ENCODE measurements at places on chromosomes 1 and 21. TPM values are rescaled to one million over a fixed set of nuclear protein-coding genes. Genes with fewer than 3 reads are reported as not detected.

DNA sequence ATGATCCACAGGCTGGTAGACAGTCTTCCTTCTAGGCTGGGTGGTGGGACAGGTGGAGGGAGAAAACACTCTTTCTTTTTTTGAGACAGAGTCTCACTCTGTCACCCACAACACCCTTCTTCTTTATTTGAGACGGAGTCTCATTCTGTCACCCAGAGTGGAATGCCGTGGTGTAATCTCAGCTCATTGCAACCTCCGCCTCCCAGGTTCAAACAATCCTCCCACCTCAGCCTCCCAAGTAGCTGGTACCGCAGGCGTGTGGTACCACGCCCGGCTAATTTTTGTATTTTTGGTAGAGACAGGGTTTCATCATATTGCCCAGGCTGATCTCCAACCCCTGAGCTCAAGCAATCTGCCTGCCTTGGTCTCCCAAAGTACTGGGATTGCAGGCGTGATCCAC is 2.9 kb downstream of the GPR37L1 start:
- no peak for DNase-seq

GRCh38 chr1:204170494-204171155 is 4.5 kb upstream of the REN start:
- DNase-seq: no peak

DNA sequence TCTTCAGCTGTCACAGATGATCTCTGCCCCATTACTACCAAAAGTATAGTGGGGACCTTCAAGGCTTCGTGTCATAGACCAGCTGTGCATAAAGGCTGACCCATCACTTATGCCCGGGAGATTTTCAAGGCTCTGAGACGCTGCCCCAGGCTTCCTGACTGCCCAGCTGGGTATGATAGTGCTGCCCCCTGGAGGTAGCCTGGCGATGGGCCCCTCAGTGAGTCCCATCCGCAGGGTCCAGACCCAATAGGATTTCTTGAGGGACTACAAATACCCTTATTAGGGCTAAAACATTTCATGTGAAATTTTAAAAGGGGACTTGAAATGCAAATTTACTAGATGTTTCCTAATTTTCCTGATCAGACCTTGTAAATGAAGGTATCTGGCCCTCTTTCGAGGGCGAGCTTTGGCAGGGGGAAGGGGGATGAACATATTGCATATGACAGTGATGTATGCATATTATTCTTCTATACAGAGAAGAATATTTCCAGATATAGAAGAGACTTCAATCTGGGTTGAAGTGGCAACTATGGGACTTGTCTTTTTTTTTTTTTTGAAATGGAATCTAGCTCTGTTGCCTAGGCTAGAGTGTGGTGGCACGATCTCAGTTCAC is 11.7 kb upstream of the FCMR start:
- DNase-seq: peak; percentile 38

DNA sequence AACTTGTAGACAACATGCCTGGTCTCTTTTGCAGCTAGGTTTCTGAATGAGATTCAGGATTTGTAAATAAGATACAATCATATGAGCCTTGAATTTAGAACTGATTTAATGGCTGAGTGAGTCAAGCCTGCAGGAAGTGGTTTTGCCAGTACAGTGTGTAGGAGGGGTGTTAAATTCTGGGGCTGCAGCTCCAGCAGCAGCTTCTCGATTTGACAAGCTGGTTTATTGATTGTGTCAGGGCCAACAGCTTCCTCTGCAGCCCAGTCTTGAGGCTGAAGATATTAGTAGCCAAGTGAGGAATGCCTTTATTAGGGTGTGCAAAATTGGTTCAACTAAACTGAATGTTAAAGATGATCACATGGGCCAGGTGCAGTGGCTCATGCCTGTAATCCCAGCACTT is 11.5 kb upstream of the PLA2G5 start:
- DNase-seq: peak; percentile 71

Gene OR2L8
- total RNA-seq: not detected

Data from LHCN-M2 (cell line).